ENCODE measurements at places on chromosomes 16 and 17.

GRCh38 chr17:57499648-57500049 lies 243.3 kb downstream of the MSI2 start:
- no peak for DNase-seq

- no peak for DNase-seq
These were observed 80.1 kb downstream of the CLEC16A start for GRCh38 chr16:11024333-11025053.

DNA sequence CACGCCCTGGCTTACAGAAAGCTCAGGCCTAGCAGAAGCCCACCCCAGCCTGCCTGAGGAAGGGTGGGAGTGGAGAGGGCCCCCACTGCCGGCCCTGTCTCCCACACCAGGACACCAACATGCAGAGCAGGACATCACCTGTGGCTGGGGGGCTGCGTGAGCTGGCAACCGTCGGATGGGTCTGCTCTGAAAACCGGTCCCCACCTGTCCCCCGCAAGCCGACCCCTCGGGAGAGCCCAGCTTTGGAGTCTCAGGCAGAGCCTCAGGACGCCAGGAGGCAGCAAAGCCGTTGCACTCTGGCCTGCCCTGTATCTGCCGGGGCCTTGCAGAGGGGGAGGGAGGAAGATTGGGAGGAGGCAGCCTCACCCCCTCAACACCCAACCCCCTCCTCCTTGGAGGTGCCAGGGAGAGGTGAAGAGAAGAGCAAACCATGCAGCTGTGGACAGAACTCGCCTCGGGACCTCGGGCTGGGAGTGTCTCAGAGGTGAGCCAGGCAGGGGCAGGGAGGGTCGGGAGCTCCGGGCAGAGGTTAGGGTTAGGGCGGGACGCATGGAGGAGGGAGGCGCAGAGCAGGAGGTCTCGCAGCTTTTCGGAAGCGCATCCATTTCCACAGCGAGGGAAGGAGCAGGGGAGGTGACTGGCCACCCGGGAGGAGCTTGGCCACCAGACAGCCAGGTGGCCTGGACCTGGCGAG lies 30.4 kb upstream of the ZC3H18 start:
- DNase-seq: no peak

DNA sequence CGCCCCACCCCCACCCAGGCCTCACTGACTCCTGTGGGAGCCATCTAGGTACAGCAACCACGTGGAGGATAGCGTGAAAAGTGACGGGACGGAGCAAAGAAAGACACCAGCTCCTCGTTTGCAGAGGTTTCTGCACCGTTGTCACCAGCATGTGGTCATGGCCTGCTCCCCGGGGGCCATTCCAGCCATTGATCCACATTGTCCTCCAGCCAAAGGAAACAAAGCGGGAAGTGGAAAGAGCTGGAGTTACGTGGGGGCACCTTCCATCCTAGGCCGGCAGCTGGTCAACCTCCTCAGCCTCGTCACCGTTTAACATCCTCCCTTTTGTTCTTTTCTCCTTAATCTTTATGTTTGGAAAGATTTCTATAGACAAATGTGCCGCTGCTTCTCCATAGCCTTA lies 153.7 kb downstream of the RPTOR start:
- DNase-seq: no peak

DNA sequence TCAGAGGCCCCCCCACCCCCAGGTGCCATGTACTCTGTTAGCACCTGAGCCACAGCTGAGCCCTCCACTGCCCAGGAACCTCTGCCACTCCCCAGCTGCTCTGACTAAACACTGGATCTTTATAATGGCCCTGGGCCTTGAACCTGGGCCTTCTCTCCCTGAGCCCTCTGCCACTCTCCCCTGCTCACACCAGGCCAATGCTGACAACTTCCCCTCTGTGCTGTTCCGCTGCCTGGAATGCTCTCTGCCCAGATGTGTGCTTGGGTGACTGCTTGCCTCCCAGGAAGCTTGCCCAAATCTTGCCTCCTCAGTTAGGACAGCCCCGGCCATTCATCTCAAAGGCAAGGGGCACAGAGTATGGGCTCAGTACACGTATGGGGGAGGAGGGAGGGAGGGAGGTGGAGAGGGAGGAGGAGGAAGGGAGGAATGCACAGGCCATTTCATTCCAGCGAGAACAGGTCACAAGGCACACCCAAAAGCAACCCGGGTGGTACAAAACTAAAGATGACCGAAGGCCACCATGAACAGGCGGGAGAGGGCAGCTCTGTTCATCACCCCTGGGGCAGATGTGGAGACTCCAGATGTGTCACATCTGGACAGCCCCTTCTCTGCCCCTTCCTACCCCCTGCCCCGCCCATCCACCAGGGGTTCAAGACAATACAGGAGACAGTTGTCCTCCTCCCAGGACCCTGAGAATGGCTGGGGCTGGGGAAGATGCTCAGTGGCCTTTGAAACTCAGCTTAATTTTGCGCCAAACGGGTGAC lies 15.3 kb upstream of the TNFRSF13B start:
- DNase-seq: no peak

DNA sequence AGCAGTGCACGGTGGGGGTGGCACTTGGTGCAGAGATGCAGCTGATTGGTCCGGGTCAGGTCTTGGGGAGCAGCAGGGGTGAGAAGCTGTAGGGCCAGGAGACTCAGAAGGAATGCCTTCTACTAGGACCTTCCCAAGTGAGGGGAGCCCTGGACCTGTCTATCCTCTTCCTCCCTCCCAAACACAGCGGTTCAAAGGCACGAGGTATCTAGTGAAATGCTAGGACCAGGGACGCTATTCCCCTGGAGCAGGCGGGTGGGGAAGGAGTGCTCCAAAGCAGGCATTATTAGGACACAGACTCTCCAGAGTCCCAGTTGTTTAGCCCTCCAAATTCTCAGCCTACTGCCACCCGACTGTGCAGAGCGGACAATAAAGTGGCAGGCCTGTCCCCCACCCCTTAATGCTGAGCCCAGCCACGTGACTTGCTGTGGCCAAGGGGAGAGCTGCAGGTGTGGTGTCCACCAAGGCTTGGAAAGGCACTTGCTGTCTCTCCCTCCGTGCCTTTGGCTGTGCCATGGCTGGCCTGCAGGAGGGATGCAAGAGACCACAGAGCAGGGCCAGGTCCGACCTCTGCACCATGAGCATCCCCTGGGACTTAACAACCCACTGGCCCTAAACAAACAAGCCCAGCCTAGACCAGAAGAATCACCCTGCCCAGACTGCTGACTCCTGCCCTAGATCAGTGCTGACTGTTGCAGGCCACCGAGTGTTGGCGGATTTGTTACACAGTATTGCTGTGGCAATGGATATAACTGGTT lies 97.2 kb downstream of the TBC1D16 start:
- DNase-seq: no peak

- no peak for DNase-seq
These were observed 278.8 kb downstream of the HS3ST3B1 start for GRCh38 chr17:14579716-14580115.

GRCh38 chr16:84841787-84842300 lies 22.1 kb downstream of the CRISPLD2 start:
- peak; percentile 84 for DNase-seq

DNA sequence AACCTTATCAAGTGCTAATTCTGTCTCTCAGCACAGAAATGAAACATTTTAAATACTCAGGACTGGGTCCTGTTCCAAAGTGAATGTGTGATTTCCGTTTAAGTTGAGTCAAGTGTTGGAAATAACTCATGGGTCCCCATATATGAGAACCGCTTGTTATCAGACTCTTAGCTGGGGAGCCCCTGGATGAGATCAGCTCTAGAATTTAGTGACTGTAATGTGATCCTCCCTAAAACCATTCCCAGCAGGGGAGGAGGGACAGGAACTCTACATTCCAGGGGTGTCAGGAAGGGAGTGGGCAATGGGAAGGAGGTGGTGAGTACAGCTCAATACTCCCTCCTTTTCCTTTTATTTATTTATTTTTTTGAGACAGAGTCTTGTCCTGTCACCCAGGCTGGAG lies 37.5 kb downstream of the OTOA start:
- no peak for DNase-seq

DNA sequence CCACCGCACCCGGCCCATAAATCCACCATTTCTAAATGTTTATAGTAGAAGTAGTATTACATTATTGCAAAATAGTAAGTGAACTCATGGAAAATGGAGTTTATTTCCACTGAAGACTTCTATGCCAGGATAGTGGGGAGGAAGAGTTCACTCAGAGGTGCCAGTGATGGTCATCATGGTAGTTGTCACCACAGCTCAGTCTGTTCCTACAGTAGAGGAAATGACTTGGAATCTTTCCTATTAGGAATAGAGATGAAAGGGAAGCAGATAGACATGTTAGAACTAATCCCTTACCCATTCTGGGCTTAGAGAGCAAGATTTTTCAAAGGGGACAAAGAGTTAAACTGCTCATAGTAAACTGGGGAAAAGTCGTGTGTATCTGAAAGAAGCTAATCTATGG lies 20.1 kb downstream of the MRPL45 start:
- DNase-seq: no peak

- DNase-seq: no peak
These were observed 196.1 kb upstream of the HS3ST3A1 start for GRCh38 chr17:13797863-13798262.

DNA sequence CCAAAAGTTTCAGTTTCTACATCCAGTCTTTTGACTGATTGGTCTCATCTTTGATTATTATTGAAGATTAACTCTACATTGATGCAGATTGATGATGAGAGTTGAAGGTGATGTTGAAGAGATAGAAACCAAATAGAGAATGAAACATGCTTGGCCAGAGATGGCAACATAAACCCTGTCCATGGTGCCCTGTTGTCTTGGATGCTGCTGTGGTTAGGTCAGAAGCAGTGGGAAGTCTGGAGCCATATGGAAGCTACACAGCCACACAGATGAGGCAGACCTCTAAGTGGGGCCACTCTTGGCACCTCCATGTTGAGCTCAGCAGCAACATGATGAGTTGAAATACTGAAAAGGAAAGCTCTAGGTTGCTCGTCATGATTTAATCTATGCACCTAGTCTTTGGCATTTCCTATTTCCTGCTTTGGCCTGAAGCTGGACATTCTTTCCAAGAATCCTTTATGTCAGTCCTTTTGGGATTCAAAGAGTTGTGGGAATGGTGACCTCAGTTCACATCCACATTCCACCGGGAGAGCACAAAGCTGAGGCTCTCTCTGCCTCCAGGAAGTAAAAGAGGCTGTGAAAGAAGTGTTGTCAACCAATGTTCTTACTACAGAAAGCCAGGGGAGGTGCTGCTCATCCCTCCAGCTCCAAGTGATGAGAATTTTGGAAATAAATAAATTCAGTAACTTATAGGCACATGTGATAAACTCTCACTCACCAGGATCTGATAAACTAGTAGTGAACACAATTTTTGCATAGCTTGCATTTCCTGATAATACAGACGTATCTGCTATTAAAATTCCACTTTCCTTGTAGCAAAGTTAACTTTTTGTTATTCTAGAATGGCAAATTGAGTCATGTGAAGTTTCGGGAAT lies 127.7 kb upstream of the MAF start:
- no peak for DNase-seq

DNA sequence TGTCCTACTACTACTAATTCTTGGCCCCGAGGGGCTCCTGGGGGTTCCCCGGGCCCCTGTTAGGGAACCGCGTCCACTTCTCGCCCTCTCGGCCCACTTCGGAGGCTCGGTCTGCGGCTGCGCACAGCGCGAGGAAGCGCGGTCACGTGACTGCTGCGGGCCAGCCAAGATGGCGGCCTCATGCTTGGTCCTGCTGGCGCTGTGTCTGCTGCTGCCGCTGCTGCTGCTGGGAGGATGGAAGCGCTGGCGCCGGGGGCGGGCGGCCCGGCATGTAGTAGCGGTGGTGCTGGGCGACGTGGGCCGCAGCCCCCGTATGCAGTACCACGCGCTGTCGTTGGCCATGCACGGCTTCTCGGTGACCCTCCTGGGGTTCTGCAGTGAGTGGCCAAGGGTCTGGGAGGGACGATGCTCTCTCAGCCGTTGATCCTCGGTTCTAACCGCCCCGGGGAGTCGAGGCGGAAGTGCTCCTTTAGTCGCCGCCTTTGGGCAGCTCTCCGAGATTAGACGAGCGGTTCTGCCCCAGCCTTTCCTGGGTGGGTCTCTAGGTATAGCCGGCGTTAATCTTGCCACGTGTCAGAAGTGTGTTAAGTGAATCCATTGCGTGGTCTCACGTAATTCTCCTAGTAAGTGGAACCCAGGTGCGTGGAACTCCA lies at the start of gene ALG1:
TSS of gene ALG1 (plus strand) at position 163 of the 653 bp plus-strand sequence. CDS start at position 170, 7 bp downstream.
- peak; percentile 85 for DNase-seq

GRCh38 chr16:86480444-86480843 lies 29.9 kb upstream of the FOXF1 start:
- DNase-seq: no peak

DNA sequence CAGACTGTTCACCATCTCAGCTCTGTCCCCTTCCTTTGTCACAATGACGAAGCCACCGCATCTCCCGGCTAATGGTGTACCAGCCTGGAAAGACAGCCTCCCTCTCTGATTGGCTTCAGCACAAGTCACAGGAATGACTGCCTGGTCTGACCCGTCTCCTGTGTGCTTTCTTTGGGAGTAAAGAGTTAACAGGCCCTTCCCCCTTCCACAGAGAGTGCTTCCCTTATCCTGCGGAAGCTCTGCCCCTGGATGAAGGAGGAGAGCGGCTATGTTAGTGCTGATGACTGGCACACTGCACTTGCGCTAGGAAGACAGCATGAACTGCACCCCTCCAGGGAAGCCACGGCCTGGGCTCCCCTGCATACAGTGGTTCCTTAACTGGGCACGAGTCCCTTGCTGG lies 11.3 kb downstream of the USB1 start:
- DNase-seq: no peak

DNA sequence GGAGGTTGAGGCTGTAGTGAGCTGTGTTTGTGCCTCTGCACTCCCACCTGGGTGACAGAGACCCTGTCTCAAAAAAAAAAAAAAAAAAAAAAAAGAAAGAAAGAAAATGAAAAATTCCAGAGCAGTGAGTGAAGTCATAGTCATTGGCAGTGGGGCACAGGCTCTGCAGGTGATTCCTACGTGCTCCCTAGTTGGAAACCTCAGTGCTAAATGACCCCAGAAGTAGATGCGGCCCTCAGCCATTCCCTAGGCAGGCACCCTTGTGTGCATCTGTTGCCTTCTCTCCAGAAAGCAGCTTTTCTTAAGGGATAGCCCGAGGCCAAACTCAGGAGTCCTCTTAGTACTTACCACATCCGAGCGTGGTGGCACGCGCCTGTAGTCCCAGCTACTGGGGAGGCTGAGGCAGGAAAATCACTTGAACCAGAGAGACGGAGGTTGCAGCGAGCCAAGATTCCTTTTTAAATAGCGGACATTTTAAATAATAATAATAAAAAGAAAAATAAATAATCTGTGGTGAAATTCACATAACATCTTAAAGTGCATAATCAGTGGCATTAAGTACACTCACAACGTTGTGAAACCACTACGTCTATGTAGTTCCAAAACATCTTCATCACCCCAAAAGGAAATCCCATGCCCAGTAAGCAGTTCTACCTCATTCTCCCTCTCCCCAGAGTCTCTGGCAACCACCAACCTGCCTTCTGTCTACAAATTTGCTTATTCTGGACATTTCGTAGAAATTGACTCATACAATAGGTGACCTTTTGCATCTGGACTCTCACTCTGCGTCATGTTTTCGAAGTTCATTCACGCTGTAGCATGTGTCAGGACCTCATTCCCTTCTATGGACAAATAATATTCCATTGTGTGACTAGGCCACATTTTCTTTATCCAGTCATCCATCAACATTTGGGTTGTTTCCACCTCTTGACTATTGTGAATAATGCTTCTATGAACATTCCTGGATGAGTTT lies 12.5 kb upstream of the SPHK1 start:
- DNase-seq: no peak

- DNase-seq: no peak
These were observed 5.3 kb downstream of the MPP3 start for GRCh38 chr17:43827596-43827995.

Measured in NCI-H526 (cell line).